ENCODE measurements at places on chromosomes 6 and 20.

DNA sequence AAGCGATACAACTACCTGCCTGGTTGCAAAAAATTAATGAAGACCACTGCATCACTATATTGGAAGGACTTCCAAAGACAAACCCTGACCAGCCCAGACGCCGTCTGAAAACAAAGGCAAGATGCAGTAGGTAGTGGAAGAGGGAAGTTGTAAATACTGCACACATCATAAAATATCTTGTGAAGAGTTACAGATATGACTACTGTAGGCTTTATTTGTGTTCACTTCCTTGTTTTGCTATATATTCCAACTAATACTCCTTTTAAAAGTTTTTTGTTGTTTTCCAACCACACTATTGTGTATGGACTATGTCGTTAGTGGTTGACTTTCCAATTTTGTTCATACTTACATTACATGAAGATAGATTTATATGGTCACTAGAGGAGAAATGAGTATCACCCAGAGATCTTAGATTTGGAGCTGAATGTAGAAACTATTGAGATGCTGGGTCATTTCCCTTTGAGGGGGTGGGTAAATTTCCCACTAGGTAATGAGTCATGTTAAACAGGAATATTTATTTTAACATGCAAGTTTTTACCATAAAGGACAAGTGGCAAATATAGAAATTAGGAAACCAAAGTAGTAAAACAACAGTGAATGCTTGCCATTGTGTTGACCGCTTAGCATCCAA lies 16.6 kb upstream of the TXLNB start:
- H3K4me1 ChIP-seq, result peaks cover 15% of the 10 kb centered on the region
- H3K4me3 ChIP-seq, result no peak overlapping the region
- H3K27ac ChIP-seq, result no peak overlapping the region
- no peaks in the 10 kb centered on the region for H3K36me3 ChIP-seq
- DNase-seq, result no peak
- no peaks in the 10 kb centered on the region for H3K27me3 ChIP-seq

DNA sequence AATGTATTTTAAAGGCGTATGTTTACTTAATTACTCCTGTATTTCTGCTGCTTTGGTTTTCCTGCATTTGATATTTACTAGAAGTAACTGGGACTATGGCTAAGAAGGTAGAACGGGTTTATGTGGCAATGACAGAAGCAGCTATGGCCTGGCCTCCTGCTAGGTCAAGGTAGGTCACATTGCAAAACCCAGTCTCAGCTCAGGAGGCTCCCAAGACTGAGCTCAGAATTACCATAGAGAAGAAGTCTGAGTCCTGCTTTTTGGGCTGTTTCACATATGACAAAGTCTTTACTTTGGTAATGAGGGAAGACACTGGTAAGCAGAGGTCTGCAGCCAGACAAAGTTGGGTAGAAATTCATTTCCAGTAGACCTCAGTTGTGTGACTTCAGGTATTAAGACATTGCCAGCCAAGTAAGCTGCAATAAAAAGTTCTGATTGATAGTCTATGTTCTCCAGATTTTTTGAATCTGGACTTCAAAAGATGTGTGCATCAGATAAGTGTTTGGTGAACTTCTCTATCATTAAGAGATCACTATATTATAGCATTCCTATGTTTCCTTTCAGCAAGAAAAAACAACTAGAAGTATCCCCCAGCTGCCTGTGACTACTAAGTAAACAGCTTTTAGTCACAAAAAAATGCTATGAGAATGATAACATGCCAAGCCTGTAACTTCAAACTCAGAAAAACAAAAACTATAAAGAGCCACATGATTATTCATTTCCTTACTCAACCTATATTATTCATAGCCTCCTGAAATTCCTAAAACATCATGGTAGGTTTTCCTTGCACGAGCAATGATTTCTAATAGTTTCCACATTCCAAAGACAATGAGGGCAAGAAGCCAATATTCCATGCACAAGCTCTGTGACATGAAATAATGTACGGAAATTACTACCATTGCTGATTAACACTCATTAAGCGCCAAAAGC lies 312.3 kb downstream of the HAO1 start:
- no peak for DNase-seq
- H3K4me3 ChIP-seq, result no peak overlapping the region
- H3K27me3 ChIP-seq, result no peaks in the 10 kb centered on the region
- no peak overlapping the region for H3K27ac ChIP-seq

DNA sequence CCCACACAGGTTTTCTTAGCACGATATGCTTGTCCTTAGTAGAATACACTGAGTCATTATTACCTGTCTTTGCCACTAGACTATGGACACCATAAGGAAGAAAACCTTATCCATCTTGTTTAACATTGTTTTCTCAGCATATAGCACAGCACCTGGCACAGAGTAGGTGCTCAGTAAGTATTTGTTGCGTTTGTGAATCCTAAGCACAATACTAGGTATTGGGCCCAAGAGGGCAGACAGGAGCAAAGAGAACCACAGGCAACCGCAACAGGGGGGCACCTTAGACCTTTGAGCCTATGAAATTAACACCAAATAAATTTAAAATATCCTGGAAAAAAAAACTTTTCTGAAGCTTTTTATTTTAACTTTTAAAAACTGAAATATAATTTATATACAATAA lies 3.7 kb upstream of the NCOA6 start:
- no peak for DNase-seq
- no peaks in the 10 kb centered on the region for H3K27me3 ChIP-seq
- no peak overlapping the region for H3K4me3 ChIP-seq

DNA sequence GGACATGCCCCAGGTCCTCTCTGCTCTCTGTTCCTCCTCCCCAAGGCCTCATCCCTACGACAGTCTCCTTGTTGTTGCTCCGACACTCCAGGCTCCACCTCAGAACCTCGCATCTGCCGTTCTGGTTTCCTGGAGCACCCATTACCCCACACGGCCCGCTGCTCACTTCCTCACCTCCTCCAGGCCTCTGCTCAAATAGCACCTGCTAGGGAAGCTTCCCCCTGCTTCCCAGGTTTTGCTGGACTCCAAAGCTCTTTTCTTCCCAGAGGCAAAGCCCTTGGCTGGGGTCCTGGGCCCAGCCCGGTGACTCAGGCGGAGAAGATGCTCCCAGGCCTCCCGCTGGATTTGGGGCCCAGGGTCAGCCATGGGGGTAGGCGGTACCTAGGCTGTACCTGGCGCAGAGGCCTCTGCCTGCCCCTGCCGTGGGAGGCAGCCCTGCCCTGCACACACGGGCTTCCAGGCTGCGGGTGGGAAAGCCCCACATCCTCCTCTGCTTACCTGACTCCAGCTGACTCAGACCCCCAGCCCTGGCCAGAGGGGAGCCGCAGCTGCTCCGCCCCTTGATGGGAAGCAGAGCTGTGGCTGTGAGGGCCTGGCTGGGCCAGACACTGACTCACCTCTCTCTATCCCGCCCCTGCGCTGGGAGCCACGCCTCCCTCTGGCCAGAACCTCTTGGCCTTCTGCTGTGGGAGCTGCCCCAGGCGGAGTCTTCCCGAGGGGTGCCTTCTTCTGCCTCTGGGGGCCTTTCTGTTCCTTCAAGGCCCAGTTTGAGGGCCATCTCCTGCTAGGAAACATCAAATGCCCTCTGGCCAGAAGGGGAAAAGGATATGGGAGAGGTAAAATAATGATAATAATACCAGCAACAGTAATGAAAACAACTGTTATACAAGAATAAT lies 130.5 kb downstream of the CEBPB start:
- peak; percentile 75 for DNase-seq
- H3K27ac ChIP-seq, result peak overlapping the region; percentile 1
- H3K4me3 ChIP-seq, result no peak overlapping the region
- H3K4me1 ChIP-seq, result peaks cover 15% of the 10 kb centered on the region
- no peaks in the 10 kb centered on the region for H3K27me3 ChIP-seq

- H3K27me3 ChIP-seq, result no peaks in the 10 kb centered on the region
- H3K36me3 ChIP-seq, result no peaks in the 10 kb centered on the region
- H3K27ac ChIP-seq, result no peak overlapping the region
- no peaks in the 10 kb centered on the region for H3K4me1 ChIP-seq
Measured at GRCh38 chr6:21613809-21614208, 20.3 kb downstream of the SOX4 start.

GRCh38 chr20:41040855-41041254 lies 12.2 kb downstream of the TOP1 start:
- DNase-seq, result no peak
- H3K4me1 ChIP-seq, result peaks cover 50% of the 10 kb centered on the region
- no peak overlapping the region for H3K27ac ChIP-seq
- H3K36me3 ChIP-seq, result peaks cover 5% of the 10 kb centered on the region
- H3K27me3 ChIP-seq, result no peaks in the 10 kb centered on the region
- no peak overlapping the region for H3K4me3 ChIP-seq

DNA sequence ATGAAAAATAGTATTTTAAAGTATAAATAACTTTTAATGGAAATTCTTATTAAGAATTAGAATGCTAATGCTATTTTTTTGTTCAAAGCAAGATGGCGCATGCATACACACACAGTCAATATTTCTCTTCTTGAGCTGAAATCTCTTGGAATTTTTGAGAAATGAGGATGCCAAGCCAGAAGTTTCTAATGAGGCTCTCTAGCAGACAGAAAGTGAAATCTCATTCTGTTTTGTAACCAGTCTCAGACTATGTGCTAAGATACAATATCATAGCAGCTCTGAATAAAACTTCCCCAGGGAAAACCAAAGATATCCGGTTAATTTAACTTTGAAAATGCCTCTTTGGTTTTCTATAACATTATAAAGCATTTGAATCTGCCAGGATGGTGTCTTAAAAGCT lies 97.2 kb upstream of the HDAC2 start:
- peaks cover 5% of the 10 kb centered on the region for H3K4me1 ChIP-seq
- no peaks in the 10 kb centered on the region for H3K36me3 ChIP-seq
- no peaks in the 10 kb centered on the region for H3K27me3 ChIP-seq
- no peak for DNase-seq

Data from Caco-2 (cell line).